ENCODE measurements at places on chromosomes 7 and 10.

DNA sequence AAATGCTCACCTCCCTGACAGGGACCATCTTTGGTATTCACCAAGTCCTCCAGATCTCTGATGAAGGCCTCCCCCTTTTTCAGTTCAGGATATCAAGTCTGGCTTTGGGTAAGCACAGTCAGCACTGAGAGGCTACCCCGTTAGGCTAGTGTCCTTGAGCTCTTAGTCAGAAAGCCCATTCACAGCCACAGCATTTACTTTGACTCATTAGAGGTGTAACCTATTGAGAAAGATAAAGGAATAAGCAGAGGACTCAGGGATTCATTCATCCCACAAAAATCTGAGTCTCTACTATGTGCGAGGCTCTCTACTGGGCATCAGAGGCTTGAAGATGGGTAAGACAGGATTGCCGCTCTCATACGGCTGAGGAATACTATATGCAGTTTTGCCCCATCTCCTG lies 14.0 kb upstream of the RAMP3 start:
- no peak for DNase-seq

DNA sequence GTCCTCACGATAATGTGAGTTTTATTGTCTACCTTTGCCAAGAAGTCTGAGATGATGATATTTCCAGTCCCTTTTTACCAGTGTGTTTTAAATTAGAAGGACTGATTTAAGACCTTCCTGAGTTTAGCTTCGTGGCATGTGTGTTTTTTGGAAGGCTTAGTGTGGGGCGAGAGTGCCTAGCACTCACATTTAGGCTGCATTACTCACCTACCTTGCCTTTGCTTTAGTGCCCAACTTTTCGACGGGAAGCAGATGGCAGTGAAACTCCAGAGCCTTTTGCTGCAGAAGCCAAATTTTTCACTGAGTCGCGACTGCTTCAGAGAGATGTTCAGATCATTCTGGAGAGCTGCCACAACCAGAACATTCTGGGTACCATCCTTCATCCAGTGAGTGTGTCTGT lies 50.9 kb downstream of the SND1 start:
- DNase-seq = no peak

DNA sequence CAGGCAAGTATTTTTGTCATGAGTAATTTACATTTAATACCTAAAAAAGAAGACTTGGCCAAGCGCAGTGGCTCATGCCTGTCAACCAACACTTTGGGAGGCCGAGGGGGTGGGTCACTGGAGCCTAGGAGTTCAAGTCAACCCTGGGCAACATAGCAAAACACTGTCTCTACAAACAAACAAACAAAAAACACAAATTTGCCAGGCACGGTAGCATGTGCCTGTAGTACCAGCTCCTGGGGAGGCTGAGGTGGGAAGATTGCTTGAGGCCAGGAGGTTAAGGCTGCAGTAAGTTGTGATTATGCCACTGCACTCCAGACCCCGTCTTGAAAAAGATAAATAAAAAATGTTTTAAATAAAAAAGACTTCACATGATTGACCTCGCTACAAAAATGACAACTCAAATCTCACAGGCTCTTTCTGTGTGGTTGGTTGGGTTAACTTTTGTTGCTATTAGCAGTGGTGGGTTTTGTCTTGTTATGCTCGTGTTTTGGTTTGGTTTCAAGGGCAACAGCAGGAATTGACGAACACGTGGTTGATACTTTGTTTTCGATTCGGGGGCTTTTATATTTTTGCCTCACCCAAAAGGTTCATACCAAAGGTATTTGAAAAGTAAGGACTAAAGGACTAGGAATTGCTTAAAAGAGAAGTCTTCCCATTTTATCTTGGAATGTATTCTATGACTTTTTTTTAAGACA lies 227.2 kb upstream of the MKLN1 start:
- no peak for DNase-seq

GRCh38 chr10:99532687-99533495 lies at the start of gene NKX2-3:
TSS of gene NKX2-3 (plus strand) at chr10:99532942. CDS start at chr10:99533132, 190 bp downstream.
- DNase-seq = peak; percentile 75

DNA sequence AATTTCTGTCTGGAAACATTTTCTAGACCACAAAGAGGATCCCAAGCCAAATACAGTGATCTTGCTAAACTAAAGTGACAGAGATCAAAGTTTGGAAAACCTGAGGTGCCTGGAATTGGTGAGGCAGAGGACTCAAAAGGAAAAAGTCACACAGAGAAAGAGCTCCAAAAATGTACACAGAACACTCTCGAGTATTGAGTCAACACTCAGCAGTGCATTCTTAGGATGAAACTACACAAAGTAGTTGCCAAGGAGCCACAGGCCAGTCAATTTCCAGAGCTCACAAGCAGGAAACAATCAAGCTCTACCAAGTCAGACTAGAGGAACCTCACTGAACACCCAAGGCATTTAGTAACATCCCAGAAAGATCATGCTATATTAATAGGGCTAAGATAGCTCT lies 61.3 kb downstream of the MICU1 start:
- DNase-seq = no peak
